ENCODE measurements at places on chromosomes 11 and 22.

GRCh38 chr11:117930668-117931330 lies 1.6 kb upstream of the TMPRSS13 start:
- DNase-seq, result no peak

- DNase-seq, result no peak
These were observed 51.6 kb upstream of the TCF20 start for GRCh38 chr22:42321908-42322561.

DNA sequence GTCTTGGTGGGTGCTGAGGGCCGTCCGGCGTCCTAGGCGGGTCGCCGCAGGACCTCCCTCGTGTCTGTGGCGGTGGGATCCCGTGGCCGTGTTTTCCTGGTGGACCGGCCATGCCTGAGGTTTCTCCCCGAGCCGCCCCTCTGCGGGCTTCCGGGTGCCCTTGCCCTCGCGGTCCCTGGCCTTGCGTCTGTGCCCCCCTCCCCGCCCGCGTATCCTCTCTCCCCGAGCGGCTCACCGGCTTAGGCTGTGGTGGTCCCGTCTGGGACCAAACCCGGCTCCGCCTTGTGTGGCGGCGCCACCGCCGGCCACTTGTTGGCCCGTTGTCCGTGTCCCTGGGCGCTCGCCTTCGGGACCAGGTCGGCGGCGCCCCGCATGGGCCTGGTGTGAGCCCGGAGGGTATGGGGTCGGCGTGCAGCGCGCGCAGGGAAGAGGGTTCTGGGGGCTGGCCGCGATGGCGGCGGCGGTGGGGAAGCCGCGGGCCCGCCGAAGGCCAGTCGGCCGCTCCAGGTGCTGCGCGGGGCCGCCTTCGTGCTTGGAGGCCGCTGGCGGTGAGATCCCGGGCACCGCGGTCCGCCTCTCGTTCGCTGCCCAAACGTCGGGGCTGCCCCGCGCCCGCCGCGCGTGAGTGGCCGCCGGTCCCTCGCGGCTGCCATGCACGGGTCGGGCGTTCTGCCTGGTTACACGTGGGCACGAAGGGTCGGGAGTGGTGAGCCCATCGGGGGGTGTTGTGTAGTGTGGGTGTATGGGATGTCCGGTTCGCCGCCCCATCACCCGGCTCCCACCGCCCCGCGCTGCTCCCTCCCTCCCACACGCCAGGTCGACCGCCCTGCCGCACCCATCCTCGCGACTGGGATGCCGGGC lies 3899.1 kb upstream of the OR11H1 start:
- no peak for DNase-seq

DNA sequence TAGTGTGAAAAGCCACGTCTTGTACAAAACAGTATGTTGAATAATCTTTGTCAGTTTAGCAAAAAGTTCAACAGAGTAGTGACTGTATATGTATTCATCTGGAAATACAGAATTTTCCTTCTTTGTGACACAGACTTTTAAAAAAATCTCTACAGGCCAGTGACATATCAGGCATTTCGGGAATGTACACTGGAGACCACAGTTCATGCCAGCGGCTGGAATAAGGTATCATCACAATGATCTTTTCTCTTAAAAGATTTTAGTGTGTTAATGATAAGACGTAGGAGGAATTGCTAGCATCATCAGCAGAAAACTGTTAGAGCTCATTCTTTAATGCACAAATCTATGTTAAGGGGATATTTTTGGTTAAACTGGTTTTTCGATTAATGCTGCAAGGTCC lies 57.4 kb downstream of the BCL2L13 start:
- DNase-seq, result no peak

- no peak for DNase-seq
These were observed 38.4 kb downstream of the GDPD5 start for GRCh38 chr11:75487365-75487764.

DNA sequence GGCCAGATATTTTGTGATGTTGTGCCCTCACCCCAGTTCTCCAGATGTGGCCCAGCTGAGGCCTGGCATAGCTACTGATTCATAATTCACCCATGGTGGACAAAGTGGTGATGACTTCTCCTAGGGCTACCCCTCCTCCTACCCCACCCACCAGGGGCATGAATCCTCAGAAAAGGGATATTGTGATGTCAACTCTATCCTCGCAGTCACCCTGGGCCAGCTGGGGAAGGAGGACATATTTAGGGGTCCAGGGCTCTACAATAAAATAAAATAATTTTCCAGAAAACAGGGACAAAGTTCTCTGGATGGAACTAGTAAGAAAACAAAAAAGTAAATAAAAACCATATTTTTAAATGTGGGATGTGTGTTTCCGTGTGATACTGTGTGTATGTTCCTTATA lies at the start of gene UBQLNL:
Gene UBQLNL (minus strand): TSS at position 101 of the 400 bp plus-strand sequence. CDS start 258 bp downstream, outside the sequence.
- DNase-seq, result no peak

DNA sequence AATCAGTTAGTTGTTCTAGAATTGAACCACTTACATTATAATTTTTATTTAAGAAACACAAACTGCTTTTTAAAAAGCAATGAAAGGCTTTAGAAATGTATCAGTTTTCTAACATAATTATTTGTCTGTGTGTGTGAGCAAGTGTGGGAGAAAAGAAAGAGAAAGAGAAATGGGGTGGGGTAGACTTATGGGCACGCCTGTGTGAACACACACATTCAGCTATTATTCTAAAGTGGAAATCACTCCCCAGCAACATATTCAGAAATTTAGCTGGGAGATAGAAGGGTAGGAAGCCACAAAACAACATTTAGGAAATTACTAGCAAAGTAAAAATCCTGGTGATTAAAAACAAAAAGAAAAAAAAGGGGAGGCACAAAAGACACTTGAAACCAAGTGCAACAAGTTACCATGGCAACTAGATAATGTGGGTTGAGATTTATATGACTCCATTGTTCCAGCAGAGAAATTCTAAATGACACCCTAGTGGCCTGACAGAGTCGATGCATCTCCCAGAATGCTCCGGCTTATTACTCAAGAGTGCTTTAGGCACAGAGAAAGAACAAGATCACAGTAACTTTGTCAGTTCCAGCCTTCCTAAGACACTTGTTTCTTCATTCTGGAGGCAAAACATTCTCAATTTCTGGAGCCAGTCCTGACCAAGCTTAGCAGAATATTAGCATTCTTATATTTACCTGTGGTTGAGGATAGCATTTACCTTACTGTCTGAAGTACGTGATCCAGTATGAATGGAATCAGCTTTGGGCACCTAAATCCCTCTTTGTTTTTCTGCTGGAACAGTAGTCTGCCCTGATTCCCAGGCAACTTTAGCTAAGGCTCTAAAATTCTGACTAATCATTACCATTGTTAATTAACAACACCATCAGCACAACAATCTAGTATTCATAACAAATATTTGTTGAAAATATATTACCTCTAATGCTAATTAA lies 444.4 kb downstream of the DLG2 start:
- DNase-seq, result no peak

- no peak for DNase-seq
These were observed 4.3 kb downstream of the KRTAP5-6 start for GRCh38 chr11:1701091-1701807.

GRCh38 chr11:119168471-119169281 lies at the start of gene NLRX1:
Gene NLRX1 (plus strand): TSS chr11:119168725. CDS start chr11:119171404, 2,679 bp downstream.
- peak; percentile 66 for DNase-seq

- no peak for DNase-seq
These were observed 47.5 kb downstream of the IGLL5 start for GRCh38 chr22:22935056-22935545.

GRCh38 chr11:28701760-28702449 lies 593.7 kb downstream of the METTL15 start:
- no peak for DNase-seq

DNA sequence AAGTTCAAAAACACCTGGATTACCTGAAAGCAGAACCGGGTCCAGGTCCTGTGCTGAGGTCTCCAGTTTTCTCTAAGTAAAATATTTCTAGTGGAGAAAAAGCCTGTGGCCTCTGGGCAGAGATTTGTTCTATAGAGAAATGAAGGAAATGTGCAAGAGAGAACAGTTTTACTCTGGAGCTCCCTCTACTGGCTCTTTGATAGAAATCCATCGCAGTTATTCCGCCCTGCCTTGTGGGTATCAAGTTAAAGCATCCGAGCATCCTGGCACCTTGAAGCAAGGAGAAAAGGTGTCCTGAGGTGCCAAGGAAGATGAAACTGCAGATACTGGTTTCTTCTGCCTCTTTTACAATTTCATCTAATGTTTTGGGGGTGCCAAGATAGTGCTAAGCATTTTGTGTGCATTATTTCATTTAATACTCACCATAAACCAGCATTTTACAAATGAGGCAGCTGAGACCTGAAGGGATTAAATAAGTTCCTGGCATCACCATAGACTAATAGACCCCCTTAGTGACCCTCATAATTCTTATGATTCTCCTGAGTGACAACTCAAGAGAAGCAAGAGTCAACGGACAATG lies 113.1 kb upstream of the HSD17B12 start:
- DNase-seq, result peak; percentile 8

GRCh38 chr11:108197351-108197750 lies 25.1 kb downstream of the NPAT start:
- no peak for DNase-seq

- no peak for DNase-seq
These were observed 2.1 kb upstream of the PRR33 start for GRCh38 chr11:1893581-1894359.

DNA sequence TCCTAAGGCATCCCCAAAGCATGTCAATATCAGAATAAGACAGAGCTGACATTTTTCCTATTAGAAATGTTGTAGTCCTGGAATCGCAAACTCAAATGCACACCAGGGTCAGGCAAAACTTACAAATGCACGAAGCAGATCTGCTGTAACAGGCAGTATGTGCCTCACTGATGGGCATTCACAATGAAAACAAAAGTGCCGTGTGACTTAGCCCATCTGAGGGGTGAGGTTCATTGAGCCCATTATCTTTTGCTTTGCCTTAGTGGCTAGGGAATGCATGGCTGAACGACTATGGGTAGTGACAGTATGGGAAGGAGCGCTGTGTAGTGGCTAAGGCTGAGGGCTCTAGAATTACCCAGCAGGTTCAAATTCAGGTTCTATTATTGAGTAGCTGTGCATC lies 43.1 kb upstream of the RASSF10 start:
- DNase-seq, result no peak

DNA sequence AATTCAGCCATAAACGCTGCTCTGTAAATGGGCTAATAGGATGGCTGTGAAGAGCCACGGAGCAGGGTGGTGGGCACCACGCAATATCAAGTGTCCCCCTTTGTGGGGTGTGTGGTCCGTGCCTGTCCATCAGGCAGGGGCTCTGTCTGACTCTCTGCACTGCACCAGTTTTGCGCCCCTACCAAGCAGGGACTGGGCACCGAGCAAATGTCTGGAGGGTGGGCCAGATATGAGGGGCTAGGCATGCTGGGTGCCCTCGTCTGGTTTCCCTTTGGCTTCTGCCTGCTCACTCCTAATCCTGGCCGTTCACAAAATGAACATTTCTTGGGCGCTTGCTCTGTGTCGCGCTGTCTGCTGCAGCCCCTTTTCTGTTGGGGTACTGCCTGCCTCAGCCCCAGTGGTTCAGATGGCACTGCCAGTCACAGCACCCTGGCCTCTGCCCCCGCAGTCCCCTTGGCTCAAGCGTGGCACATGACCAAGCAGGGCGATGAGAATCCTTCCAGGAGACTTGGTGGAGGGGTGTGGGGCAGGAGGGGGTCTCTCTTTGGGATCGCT lies 37.1 kb upstream of the CELSR1 start:
- DNase-seq, result no peak

DNA sequence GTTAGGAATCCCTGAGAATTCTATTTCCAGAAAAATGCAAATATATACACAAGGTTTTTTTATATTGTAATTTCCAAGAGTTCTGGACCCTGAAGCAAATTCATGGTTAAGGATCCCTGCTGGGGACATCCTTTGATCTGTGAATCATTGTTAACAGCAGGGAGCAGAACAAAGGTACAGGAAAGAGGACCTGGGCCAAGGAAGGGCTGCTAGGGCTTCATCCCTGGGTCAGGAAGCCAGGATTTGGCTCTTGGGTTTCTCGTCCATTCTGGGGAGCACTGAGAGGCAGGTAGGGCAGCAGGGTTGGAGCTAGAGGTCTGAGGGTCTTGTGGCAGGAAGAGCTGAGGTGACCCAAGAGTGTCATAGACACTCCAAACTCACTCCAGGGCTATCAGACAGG lies 10.2 kb upstream of the OAF start:
- no peak for DNase-seq

DNA sequence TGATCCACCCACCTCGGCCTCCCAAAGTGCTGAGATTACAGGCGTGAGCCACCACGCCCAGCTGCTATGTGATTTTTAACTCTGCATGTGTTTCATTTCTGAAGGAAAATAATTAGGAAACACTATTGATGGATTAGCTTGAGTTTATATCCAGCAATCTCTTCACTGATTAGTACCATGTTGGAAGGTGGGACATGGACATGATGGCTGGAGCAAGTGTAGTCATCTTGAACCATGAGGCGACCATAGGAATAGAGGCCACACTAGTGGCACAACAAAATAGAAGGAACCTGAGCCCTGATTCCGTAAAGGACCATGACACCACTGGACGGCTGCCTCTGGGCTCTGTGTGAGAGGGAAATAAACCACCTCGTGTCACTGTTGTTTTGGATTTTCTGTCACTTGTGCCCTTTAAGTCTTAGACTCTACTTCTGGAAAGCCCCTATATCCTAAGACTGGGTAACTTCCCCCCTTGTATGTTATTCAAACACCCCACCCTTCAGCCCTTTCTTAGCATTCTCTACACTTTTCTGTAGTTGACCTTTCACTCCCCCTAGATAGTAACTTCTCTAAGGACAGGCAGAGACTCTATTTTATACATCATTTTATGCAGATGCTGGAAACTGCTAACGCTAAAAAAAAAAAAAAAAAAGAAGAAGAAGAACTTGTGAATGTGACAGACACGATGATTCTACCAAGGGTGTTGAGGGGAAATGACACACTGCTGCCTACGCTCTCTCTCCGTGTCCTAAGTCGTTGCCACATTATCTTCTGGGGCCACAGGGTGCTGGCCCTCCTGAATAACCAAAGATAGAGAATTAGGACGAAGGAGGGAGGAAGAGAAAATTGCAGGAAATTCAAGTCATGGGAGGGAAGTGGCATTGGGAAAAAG lies 2.7 kb upstream of the VPS37C start:
- no peak for DNase-seq

- no peak for DNase-seq
These were observed 19.3 kb upstream of the SMIM38 start for GRCh38 chr11:69136471-69136870.

- DNase-seq, result no peak
These were observed 17.5 kb upstream of the TMPRSS4 start for GRCh38 chr11:118059246-118059940.

- no peak for DNase-seq
These were observed 6.4 kb downstream of the SELENOM start for GRCh38 chr22:31100762-31101525.

GRCh38 chr22:44200451-44200850 lies 19.7 kb downstream of the PARVG start:
- DNase-seq, result no peak

GRCh38 chr22:17269224-17269606 lies 50.0 kb upstream of the ADA2 start:
- DNase-seq, result no peak

GRCh38 chr11:134633276-134633675 lies 221.2 kb upstream of the B3GAT1 start:
- DNase-seq, result no peak
